M059J (cell line): ENCODE measurements at places on chromosomes 5 and 9.

DNA sequence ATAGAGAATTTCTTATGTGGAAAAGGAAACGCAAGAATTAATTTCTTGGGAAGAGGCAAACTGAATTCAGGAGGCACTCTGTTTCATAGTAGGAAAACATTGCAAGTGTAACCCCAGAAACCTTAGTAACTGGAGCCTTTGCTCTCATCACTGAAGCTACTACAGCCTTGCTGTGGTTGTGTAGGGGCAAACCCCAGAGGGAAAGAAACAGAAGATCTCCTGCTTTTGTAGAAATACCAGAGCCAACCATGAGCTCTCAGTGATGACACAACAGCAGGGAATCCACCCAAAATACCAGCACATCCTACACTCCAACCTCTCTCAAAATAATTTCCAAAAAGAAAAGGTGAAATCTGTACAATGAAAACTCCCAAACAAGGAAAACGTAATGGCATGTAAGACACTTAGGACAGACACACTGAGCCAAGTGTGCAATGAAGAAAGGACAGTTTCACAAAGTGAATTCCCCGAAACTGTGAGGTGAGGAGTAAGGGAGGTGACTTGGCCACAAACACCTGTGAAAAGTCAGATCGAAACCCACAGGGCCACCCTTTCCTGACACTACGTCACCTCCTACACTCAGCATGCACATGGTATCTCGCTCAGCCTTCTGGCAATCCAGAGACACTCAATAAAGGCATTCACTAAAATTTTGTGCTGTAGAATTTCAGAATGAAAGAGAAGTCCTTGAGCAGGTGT is 8.5 kb upstream of the ACSL6 start:
- no peak for DNase-seq

DNA sequence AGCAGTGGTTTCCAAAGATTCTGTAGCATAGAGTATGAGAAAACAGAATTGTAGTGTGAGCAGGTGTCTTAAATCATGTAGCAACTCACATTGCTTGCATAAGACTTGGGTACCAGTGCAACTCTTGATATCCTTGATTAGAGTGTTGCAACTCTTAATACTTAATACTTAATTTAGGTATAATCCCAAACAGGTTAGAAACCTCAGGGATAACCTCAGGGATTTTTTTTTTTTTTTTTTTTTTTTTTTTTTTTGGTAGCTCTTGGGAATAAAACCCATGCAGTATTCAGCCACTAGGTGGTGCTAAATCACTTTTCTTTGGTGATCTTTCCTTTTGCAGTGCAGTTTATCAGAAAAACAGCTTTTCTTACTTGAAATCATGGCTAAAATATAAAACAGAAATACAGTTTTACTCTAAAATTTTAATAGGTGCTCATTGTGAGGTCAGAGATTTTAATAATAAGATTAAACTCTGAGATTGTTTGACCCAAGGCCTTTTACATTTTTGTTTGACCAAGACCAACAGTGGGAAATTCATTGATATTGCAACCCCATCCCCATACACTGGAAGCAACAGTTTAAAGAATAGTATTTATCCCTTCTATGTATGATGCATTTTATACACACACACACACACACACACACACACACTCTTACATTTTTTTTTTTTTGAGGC is 55.3 kb downstream of the ERAP1 start:
- DNase-seq, result peak; percentile 68

GRCh38 chr5:96855031-96855872 is 21.0 kb upstream of the ERAP2 start:
- peak; percentile 78 for DNase-seq

DNA sequence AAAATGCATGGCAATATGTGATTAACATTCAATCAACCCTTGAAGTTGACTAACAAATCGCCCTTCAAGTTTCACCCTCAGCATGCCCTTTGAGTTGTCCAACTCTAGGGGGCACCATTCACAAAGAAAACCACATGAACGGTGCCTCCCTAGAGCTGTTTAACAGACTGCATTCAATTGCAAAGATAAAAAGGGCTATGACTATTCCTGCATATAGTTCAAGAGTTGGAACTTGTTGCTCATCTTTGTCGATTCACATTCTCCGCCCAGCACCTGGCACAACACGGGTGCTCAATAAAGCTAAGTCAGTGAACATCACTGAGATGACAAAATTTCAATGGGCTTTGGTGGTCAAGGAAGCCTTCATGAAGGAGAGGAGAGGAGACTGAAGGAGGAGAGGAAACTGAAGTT is 69.6 kb upstream of the SLC30A5 start:
- peak; percentile 52 for DNase-seq

- DNase-seq, result peak; percentile 63
These were observed 16.0 kb upstream of the PUM3 start for GRCh38 chr9:2859776-2860379.

DNA sequence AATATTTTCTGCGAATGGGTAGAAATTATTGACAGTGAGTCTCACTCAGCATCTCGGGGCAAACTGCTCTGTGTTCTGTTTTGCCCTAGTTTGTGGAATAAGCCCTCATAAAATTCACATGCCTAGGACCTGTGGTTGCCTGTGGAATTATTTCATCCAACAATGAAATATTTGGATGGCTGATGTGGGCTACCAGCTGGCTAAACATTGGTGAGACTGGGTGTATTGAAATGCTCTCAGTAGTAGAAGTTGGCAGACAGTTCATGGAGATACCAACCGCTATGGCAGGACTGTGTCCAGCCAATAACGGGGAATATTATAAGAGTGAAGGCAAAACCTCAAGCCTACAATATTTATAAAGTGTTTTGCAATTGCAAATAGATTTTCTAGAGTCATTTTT is 344.1 kb upstream of the RPS23 start:
- DNase-seq, result peak; percentile 69

DNA sequence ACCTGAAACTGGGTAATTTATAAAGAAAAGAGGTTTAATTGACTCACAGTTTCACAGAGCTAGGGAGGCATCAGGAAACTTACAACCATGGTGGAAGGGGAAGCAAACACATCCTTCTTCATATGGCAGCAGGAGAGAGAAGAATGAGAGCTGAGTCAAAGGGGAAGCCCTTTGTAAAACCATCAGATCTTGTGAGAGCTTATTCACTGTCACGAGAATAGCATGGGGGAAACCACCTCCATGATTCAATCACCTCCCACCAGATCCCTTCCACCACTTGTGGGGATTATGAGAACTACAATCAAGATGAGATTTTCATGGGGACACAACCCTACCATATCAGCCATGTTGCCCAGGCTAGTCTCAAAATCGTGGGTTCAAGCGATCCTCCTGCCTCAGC is 143.4 kb downstream of the FGF18 start:
- DNase-seq, result peak; percentile 20

DNA sequence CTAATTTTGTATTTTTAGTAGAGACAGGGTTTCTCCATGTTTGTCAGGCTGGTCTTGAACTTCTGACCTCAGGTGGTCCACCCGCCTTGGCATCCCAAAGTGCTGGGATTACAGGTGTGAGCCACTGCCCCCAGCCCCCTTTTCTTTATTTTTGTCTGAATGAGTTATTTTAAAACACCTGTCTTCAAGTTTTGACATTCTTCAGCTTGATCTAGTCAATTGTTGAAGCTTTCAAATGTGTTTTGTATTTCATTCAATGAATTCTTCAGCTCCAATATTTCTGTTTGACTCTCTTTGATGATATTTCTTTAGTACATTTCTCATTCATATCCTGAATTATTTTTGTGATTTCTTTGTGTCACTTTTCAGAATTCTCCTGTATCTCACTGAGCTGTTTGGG is 486.2 kb downstream of the DMAC1 start:
- DNase-seq, result no peak

- no peak for DNase-seq
These were observed 84.5 kb downstream of the GNAQ start for GRCh38 chr9:77946969-77947620.

GRCh38 chr9:10232352-10232930 is 380.4 kb downstream of the PTPRD start:
- no peak for DNase-seq

DNA sequence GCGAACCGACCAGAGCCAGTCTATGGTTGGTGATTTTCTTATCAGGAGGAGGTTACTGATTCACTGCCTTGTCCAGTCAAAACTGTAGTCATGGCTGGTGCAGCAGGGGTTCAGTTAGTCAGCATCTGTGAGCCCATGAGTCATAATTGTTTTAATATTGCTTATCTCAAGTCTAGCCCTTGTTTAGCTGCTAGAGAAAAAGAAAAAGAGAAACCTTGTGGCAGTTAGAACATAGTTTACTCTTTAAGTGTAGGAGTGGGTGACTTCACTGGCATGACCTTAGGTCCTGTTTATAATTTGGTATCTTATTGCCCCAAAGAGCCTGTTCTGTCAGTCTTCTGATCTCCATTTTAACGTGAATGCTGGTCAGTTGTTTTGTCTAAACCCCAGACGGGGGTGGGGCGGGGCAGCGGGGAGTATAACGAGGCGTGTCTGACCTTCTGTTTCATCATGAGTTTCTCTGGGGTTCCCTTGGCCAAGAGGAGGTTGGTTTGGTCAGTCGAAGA is 76.9 kb upstream of the NFIL3 start:
- DNase-seq, result peak; percentile 95

- peak; percentile 79 for DNase-seq
These were observed 40.4 kb upstream of the SYNPO start for GRCh38 chr5:150599917-150600511.

DNA sequence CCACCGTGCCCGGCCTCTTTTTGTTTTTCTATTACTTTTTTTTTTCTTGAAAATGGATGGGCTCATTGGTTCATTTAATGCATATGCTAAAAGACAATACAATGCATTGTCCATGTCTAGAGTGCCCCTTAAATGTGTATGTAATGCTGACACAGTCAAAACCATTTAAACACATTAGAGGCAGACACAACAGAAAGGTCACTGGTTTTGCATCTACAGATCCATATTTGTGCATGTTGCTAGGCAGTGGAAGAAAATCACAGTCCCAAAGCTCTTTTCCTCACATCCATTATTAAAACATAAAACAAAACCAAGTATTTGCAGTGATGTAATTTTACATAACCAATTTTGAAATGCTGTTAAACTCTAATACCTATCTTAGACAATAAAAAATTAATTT is 389.0 kb downstream of the TAF11L14 start:
- DNase-seq, result no peak

- DNase-seq, result peak; percentile 58
These were observed 4.5 kb downstream of the ELAVL2 start for GRCh38 chr9:23821375-23822181.

- DNase-seq, result no peak
These were observed 1.9 kb upstream of the RNF180 start for GRCh38 chr5:64163746-64164145.

DNA sequence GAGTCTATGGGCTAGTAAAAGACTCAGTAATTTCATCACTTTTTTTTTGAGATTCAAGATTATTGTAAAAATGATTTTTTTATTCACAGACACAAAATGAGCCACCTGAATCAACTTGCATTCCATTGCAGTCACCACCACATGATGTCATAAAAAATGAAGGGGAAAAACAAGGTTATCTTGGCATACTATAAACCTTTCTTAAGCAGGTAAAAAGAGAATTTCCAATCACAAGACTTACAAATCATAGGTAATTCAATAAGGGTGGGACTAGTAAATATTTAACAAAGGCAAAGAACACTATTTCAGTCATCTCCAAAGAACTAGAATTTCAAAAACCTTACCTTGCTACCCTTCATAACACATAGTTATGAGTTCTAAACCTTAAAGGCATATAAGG is 30.7 kb downstream of the TRPM6 start:
- DNase-seq, result no peak

- DNase-seq, result no peak
These were observed 1.8 kb downstream of the SGCD start for GRCh38 chr5:156328766-156329165.

- no peak for DNase-seq
These were observed 184.0 kb downstream of the GOLPH3 start for GRCh38 chr5:31990081-31990650.

DNA sequence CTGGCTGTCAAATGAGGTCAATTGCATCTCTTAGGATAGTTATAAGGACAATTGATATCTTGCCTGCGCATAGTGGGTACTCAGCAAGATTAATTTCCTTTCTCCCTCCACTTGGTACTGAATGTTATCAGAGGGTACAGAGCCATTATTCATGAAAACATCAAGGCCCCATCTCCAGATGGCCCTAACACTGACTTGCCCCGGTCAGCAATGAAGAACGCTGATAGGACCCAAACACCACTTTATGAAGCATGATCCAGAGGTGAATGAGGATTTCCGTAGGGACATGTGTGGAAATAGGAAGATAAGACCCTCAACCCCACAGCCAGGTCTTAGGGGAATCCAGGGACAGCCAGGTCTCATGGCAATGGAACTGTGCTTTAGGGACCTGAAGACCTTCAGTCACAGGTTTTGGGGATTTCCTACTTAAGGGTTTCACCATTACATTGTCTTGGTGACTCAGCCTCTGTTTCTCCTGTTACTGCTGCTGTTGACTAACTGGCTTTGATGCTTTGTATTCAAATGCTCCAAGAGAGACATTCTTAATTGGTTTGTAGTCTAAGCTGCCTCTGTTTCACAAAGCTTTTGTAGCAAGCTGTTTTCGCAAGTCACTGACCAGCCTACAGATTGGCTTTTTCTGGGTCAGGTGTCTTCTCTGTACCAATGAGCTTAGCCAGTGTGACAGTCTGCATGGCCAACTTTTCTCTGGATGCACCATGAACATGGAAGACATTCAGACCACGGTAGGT is 35.3 kb upstream of the IQGAP2 start:
- peak; percentile 37 for DNase-seq

DNA sequence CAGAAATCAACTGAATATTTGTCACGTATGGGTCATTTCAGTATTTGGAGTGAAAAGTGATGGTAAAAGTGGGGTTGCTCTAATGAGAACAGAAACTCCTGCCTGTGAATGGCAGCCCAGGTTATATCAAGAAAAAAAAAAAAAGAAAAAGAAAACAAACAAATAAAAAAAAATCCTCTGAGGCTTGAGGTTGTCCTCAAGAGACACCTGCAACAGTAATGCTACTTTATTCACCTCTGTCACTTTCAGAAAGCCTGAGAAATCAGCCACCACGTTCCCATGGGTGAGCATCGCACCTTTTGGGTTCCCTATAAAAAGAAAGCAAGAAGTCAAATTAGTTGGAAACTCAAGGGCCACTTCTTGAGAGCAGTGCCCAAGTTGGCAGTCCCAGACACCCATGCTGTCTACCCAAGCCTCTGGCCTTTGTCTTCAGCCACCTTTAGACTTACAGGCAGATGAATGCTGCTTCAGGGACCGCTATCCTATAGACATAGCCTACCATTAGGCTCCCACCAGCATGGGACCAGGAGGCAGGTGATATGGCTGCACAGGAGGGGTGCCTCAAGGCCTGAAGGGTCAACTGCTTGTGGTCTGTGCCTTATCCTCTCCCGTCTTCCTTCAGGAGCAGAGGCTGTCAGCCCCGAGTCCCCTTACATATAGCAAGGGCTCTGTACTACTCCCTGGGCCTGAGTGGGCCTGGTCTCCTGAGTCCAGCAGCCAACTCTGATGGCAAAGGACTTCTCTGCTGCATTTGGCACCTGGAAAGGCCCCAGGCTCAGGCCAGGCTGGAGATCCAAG is 31.1 kb upstream of the MEIKIN start:
- no peak for DNase-seq

- peak; percentile 69 for DNase-seq
These were observed 147.4 kb downstream of the ACTBL2 start for GRCh38 chr5:57335092-57335660.
